Activated naive CD4-positive, alpha-beta T cell (primary cell): ENCODE measurements at places on chromosomes 4 and X.

DNA sequence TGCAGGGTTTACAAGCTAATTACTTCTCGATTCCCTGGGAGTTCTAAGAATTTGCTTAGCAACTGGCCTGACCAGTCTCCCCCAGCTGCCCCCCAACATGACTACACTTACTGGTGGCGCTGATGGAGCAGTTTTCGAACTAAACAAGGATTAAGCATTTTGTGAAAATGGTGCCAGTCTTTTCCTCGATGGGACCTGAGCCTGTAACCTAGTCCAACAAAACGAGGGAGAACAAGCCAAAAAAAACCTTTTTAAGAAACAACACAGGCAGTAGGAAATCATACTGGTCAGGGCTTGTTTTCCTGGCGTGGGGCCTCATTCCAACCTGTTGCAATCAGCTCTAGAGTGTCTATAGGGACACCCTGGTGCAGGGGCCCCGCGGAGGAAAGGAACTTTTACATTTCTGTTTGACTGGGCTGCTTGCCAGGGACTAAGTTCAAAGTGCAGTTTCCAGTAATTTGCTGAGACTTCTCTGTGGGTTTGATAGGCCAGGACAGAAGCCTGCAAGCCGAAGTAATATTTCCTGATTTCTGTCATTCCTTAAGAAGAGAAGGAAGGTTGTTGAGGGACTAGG, 158.7 kb downstream of the SPRY1 start:
- no peak for DNase-seq

DNA sequence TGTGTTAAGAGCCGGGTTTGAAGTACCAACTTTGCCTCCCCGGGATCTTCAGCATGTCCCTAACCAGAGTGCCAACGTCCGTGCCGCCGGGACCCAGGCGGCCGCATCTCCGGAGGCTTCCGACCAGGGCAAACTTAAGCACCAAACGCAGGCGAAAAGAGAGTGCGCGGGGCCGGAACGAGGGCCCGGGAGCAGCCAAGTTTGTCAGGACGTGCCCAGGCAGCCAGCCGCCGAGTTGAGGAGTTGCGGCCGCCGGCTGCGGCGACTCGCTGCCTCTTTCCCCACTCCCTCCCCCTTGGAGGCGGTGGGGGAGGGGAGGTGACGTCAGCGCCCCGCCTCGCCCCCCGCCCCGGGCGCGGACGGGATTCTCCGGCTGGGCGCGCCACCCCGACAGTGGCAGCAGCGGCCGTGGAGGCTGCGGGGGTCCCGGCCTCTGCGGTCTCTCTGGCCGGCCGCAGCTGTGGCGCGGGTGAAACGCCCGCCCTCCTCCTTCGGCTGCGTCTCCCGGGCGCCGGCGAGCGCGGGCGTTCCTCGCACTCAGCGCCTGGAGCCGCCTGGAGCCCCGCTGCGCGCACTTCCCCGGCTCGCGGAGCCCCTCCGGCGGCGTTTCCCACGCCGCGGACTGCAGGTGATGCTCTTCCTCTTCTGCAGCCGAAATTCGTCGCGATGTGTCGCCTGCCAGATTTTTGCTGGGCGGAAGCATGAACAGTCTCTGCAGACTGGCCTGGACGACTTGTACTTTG, 2.9 kb upstream of the FAT1 start:
- no peak for DNase-seq

GRCh38 chr4:128279624-128280225, 7.9 kb downstream of the PGRMC2 start:
- DNase-seq: no peak

- DNase-seq: no peak
Measured at GRCh38 chr4:7773401-7774180, 166.1 kb downstream of the AFAP1 start.

- DNase-seq: no peak
Measured at GRCh38 chr4:158958489-158959270, 144.2 kb upstream of the RAPGEF2 start.

- no peak for DNase-seq
Measured at GRCh38 chrX:7586126-7586525, 256.8 kb upstream of the VCX start.

- no peak for DNase-seq
Measured at GRCh38 chr4:8192748-8193738, 6.0 kb upstream of the SH3TC1 start.

GRCh38 chrX:145552643-145553042, 265.0 kb upstream of the SLITRK2 start:
- no peak for DNase-seq

- DNase-seq: peak; percentile 0
Measured at GRCh38 chr4:163048447-163048846, 118.2 kb downstream of the NAF1 start.
